Mesenchymal stem cell (in vitro differentiated cells and primary cell): ENCODE measurements at places on chromosomes 2 and 18.

DNA sequence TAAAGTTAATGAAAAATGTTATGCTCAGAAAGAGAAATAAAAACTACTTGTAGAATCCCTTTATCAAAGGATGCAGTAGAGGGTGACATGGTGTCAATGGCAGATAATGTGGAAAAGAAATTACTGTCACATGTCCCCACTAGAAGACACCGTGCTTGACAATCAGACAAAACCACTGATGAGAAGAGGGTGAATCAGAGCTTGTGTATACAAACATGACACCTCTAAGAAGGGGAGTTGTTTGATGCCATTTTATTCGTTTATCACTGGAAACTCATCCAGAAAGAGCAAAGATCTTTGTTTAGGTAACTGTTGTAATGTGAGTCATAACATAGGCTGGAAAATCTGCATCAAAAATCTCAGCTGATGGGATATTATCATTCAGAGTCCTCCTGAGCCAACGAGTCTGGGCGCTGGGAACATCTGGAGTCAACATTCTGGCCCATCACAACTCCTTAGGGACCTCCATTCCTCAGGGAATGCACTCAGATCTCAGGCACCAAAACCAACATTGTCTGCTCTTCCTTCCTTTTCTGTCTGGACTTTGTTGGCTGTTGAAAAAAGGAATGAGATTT lies 49.5 kb upstream of the RAB12 start:
- DNase-seq: peak; percentile 28

DNA sequence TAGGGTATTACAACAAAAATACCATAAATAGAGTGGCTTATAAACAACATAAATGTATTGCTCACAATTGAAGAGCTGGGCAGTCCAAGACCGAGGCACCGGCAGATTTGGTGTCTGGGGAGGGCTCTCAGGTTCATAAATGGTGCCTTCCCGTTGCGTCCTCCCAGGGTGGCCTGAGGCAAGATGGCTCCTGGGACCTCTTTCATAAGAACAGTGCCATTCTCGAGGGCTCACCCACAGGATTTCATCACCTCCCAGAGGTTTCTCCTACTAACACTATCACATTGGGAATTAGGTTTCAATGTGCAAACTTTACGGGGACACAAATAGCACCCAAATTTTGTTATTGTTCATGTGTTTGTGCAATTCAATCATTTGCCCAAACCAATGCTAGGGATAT lies 793.5 kb upstream of the HS6ST1 start:
- no peak for DNase-seq

- peak; percentile 41 for DNase-seq
Measured at GRCh38 chr2:54206596-54206995, 49.4 kb downstream of the TSPYL6 start.

GRCh38 chr2:212940816-212941215 lies 210.6 kb downstream of the IKZF2 start:
- DNase-seq: peak; percentile 14

- no peak for DNase-seq
Measured at GRCh38 chr2:5145801-5146200, 546.4 kb upstream of the SOX11 start.

DNA sequence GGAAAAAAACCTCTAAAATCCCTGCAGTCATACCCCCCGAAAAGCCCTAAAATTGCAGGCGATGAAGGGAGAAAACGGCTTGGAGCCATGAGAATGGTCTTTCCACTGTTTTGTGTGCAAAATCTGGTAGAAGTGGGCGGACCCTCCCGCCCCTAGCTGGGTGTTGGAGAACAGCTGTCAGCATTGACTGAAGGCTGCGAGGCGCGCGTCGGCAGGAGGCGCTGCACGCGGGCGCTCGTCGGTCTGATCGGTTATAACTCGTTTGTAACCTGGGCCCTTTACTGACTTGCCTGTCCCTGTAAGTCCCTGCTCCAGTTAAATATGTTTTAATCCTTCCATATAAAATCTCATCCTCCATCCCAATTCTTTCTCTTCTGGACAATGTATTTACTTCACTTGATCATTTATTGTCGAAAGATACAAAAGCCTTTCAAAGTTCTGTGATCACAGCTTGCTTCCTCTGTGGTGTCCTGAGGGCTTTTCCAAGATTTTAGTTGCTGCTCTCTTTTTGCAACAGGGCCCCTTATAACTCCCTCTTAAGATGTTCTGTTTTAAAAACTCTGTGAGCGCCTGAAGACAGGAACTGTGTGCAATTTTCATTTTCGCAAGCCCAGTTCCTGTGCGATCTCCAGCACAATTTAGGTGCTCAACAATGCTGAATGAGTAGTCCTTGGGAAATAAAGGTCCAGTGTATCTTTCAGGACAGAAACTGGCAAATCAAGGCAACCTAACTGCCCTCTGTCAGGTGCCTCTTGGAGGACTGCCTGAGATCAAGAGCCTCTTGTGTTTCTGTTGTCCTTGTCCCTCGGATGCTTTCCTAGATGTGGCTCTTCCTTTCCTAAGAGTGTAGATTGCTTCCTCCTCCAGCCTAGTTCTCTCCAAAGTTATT lies 918 bp upstream of the HNRNPLL start:
- DNase-seq: peak; percentile 84

DNA sequence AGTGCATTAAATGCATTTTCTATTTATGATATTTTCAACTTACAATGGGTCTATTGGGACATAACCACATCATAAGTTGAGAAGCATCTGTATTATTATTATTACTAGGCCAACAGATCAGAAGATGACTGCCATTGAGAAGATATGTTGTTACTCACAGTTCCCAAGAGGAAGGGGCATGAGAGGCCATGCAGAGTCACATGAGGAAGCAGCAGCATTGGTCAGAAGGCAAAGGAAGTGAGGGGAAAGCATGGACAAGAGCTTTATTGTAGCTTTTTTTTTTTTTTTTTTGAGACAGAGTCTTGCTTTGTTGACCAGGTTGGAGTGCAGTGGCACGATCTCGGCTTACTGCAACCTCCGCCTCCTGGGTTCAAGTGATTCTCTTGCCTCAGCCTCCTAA lies 66.2 kb upstream of the LCLAT1 start:
- no peak for DNase-seq
